ENCODE measurements at places on chromosomes 6 and 20.

DNA sequence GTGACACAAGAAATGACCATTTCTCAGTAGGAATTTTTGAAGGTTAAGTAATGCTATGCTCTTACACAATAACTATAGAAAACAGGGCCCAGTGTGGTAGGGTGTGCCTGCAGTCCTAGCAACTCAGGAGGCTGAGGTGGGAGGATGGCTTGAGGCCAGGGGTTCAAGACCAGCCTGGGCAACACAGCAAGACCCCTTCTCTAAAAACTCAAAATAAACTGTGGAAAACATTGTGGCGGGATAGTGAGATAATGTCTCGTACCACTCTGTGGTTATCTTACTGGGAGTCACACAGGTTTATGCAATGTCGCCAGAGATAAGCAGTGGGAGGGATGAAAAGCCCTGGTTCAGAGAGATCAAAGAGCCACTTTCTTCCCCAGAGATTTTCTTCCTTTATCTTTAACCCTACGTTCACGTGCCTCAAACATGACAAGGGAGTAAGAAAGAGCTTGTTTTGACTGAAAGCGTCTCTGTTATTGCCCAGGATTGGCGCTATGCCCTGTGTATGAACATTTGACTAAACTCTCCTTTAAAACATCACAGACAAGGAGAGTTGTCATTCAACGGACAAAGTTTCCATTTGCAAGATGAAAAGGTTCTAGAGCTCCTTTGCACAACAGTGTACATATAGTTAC lies 13.9 kb downstream of the GCM1 start:
- DNase-seq = no peak

DNA sequence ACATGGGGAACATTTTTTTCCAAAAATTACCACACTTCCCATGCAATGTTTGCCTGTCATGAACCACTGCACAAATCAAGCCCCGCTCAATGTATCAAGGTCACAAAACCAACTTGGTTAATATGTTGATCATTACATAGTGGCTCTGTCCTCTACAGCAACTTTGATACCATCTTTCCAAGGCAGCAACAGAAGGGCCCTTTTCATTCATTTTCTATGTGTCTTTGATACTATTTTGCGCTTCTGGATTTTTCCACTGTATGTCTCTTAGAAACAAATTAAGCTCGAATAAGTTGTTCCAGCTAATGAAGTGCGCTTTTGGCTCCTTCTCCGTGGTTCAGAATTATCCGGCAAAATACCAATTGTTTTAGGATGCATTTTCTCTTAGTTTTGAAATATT lies 1.5 kb downstream of the ZHX3 start:
- no peak for DNase-seq

GRCh38 chr6:13076575-13076974 lies 251.8 kb downstream of the TBC1D7 start:
- DNase-seq = no peak

DNA sequence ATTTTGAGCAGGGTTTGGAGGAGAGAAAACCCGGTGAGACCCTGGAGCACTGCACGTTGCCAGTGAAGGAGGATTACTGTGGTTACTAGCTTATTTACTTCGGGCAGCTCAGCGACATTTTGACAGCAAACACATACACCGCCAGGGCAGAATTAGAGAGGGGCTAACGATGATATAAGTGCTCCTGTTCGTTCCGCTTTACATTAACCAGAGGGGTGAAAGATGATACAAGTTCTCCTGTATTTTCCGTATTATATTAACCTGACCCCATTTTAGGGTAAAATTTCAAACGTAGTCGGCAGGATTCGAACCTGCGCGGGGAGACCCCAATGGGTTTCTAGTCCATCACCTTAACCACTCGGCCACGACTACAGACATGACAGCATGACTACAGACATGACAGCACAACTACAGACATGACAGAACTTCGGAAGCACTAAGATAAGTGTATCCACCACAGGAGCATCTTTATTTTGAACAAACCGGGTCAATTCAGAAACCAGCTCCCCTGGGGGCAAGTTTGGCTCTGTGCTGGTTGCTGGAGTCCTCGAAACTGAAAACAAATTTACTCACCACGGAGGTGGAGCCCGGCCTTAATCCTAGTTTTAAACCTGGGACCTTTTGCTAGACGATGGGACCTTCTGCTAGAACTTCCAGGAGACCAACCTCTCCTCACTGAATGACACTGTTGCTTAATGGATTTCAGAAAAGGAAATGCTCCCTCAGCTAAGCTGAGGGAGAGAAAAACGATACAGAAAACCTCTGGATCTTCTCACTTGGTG lies 80.4 kb upstream of the ZNF184 start:
- peak; percentile 88 for DNase-seq

DNA sequence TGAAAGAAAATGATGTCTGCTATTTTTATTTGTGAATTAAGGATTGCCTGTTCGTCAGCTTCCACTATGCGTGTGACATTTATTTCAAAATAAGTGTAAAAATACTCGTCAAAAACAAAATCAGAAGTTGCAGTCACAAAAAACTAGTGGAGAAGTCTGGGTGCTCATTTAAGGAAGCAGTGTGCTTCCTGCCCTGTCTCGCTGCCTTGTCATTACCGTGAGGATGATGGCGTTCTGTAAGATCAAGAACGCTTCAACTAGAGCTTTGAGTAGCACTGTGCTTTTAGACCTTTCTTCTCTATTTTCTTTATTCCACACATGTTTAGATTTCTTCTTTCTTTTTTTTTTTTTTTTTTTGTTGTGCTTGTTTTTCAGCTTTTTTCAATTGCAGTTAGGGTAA lies 186.9 kb downstream of the TBC1D7 start:
- DNase-seq = no peak

GRCh38 chr6:164243949-164244348 lies 829.4 kb downstream of the QKI start:
- DNase-seq = no peak

- DNase-seq = no peak
Observed at GRCh38 chr20:36313476-36313875, 7.3 kb downstream of the DLGAP4 start.

DNA sequence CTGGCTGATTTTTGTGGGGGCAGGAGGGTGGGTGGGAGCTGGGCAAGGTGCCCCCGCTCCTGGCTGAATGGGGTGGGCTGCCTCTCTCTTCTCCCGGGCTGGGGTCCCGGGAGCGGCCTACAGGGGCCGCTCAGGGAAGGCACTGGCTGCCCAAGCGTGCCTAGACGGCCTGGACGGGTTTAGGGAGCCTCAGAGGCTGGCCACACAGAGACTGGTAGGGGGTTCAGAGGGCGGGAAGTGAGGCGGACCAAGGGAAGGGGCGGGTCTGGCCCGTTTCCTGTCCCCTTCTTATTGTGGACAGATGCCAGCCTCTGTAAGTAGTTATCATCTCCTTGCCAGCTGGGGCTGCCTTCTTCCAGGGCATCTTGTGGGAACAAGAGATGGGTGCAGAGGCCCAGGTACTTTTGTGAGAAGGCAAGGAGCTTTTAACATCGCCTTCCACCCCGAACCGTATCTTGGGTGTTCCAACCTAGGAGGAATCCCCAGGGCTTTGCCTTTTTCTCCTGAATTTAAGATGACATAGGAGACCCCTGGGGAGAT lies 437 bp downstream of the CD40 start:
- DNase-seq = no peak

DNA sequence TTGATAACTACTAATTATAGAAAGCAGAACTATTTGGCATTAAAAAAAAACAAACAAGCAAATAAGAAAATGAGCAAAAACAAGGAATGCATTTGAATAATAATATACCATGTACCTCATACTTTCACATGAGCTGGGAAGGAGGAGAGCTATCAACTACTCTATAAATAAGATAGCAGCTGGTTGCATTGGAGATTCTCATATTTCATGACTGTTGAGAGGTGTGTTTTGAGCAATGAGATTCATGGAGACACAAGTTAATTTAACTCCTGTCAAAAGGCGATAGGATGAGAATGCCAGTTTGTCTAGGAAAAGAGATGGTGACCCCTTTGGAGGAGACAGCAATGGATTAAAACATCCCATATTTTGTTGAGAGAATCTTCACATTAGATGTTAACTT lies 348.8 kb upstream of the SPTLC3 start:
- no peak for DNase-seq

DNA sequence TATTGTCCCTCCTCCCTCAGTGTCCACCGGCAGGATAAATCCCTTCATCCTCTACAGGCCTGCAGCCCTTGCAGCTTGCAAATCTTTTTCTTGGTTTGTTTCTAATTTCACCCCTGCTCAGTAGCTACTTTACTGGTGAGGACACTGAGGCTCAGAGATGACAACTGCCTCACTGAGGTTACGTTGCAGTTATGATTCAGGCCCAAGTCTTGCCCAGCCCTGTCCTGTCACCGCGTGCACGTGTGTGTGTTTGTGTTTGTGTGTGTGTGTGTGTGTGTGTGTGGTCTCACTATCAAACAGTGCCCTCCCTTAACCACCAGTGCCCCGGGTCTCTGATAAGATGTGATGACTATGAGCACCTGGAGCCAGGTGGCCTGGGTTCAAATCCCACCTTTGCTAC lies 21.1 kb downstream of the FAM110A start:
- DNase-seq = no peak

- DNase-seq = no peak
Observed at GRCh38 chr6:126526996-126527606, 187.2 kb downstream of the CENPW start.

DNA sequence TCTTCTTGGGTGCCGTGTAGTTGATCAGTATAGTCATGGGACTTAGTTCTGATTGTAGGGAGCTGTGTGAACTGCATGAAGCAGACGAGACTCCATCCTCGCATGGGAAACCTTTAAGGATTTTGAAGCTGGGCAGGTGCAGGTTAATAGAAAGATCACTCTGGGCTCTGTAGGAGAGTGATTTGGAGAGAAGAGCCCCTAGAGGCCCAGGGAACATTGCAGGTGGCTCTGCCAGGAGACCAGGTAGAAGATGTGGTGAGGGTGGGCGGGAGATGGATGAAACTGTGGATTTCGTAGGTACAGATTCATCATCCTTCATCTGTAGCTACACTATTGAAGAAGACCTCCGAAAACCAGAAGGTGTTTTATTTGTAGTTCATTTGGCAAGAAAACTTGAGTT lies 53.3 kb downstream of the UTRN start:
- no peak for DNase-seq

DNA sequence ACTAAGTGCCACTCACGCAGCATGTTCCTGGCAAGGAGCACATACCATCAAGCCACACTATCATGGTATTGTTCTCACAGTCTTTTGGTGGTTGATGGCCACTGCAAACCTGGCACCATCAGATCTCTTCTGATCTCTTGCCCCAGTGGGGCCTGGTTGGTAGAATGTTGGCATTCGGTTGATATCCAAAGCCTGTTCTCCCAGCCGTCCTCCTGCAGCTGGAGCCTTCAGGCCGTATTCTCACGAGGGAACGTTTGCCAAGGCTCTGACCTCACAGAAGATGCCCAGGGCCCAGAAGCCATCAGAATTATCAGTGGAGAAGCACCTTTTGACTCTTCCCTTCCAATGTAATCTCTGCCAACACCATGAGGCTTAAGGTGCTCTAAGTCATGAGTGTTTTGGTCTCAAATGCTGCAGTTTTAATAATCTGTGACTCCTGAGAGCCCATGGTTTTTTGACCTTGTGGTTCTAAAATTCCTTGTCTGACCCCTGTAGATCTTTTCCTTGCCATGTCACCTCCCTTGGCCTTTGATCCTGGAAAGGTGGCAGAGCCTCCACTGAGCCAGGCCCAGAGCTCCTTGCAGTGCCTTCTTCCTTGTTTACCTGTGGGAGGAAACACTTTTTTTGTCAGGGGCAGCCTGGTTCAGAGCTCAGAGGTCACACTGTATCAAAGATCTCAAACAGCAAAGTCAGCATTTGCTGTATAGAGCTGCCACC lies 27.8 kb downstream of the POFUT1 start:
- no peak for DNase-seq

- DNase-seq = peak; percentile 95
Observed at GRCh38 chr6:90397929-90398674, 101.5 kb upstream of the BACH2 start.

DNA sequence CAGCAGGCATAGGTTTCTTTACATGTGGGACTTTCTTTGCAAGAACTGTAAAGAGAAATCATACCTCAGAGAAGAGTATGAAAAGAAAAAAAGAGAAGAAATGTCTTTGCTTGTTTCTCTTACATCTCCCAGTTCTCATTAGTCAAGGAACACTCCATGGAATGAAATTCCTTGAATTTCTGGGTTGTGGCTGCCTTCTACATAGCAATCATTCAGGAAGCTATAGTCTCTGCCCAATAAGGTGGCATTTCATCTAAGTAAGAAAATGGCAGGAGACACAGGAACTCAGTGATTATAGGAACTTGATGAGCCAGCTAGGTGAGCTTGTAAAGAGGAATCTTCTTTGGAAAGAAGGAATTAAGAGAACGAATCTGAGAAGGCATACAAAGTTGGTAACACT lies 197.0 kb upstream of the FKBP1C start:
- DNase-seq = no peak

GRCh38 chr6:142671791-142672190 lies 273.2 kb downstream of the HIVEP2 start:
- no peak for DNase-seq

DNA sequence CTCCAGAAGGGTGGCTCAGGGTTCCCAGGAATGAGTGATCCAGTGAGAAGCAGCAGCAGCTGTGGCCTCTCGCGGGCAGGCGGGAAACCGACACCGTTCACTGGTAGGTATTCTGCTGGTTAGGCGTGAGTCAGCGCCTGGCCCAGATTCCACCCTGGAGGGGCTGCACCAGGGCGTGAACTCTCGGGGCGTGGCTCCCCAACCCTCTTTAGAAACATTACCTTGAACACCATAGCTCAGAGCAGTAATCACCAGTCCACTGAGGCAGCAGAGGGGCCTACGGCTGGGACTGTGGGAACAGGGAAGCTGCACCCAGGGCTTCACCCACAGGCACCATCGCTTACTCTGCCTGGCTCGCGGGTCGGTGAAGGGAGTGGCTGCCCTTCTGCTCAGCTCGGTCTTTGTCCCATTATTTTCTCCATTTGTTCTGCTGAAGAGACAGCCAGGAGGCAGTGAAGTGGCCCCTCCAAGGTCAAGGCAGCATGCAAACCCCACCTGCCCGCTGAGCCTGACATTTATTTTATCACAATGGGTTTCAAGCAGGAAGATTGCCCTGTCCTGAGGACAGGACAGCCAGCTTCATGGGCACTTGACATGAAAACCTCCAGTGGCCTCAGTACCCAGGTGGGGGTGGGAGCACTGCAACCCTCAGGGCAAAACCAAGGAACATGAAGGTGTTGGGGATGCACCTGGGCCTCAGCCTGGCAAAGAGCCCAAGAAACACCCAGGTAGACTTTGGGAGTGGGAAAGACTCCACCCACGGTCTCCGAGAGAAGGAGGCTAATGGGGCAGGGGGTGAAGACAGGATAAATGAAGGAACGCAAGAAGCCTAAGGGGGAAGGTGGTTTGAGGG lies 51.0 kb upstream of the CD93 start:
- no peak for DNase-seq

- DNase-seq = no peak
Observed at GRCh38 chr6:43855247-43855646, 85.2 kb downstream of the VEGFA start.

DNA sequence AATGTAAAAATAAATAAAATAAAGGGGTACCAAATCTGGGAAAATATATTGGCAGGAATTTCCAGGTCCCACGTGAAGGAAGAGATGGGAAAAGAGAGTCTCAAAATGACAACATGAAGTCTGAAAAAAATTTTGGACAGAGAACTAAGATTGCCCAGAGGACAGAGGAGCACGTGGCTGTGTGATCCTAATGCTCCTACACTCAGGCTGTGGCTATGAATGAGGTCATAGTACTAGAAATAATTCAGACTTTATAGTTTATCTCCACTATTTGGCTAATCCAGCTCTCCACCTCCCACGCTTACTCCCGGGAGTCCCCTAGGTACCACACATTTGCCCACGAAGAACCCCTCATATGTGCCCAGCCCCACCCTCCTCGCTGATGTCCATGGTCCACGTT lies 42.8 kb upstream of the STMND1 start:
- DNase-seq = no peak
